Stimulated activated CD4-positive, alpha-beta T cell treated with anti-CD3 and anti-CD28 coated beads, Interleukin-12 subunit alpha, Interleukin-12 subunit beta, amount 100 ng/mL, for 24 hours (primary cell): ENCODE measurements at places on chromosomes 13 and 19.

GRCh38 chr13:108369412-108369811, 99.9 kb downstream of the TNFSF13B start:
- no peak for DNase-seq

- DNase-seq = no peak
These were observed 19.9 kb downstream of the ZSWIM9 start for GRCh38 chr19:48190288-48190884.

- peak; percentile 81 for DNase-seq
These were observed 10.0 kb downstream of the ARHGAP45 start for GRCh38 chr19:1076951-1077350.

DNA sequence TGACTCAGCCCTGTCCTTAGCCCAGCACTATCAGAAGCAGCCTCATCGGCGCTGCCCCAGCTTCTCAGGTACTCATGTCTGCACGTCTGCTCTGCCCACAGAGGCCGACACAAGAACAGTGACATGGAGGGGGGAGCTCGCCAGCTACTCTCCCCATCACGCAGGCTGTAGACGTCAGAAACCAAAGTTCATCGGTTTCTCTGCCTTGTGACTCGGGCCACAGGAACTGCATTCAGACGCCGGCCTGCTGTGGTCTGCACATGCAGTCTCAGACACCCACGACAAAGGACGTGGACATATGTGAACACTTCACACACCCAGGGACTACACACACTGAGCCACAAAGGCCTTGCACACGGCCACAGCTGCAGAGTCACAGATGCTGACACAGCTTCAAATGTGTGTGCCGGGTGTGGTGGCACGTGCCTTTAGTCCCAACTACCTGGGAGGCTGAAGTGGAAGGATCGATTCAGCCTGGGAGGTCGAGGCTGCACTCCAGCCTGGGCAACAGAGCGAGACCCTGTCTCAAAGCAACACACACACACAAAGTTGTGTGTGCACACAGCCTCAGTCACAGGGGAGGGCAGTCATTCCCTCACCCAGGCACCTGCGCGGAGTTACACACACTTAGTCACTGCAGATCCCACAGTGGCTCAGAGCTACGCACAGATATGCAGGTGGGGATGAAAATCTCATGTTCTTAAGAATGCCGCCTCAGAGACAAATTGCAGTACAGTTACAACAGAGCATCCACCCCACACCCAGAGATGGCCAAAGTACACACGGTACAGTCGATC, 4.9 kb upstream of the ZFP36 start:
- peak; percentile 58 for DNase-seq

- DNase-seq = no peak
These were observed 357.1 kb downstream of the DCT start for GRCh38 chr13:94122300-94122915.

GRCh38 chr19:52028780-52029123, 573 bp upstream of the ZNF614 start:
- DNase-seq = no peak

DNA sequence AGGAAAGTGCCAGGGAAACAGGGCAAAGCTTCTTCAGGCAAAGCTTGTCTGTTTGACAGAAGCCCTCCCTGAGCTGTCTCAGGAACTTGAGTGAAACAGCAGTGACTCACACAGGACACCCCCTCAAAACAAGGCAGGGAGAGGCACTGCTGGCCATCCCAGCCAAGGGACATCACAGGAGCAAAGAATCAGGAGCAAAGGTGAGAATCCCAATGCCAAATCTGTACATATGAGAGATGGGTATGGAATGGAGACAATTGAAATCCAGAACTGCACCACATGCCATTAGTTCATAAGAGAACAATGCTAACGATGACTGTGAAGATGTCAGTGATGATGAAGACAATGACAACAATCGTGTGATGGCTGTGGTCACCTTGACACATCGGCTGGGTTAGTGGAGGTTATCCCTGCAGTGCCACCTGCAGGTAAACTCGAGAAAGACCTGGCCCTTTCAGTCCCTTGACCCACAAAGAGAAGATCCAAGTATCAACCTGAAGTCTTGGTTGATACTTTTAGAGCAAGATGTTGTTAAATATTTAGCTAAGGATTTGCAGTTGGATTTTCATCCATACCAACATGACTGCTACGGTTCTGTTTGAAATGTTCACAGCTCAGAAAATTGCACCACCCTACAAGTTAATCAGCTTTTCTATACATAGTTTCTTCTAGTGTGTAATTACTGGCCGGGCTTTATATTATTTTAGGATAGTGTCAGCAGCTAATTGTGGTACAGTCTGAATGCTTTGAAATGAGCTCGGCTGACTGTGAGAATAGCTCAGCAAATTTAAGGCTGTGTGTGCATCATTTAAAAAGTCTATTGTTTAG, 42.0 kb upstream of the IPO5 start:
- DNase-seq = no peak

DNA sequence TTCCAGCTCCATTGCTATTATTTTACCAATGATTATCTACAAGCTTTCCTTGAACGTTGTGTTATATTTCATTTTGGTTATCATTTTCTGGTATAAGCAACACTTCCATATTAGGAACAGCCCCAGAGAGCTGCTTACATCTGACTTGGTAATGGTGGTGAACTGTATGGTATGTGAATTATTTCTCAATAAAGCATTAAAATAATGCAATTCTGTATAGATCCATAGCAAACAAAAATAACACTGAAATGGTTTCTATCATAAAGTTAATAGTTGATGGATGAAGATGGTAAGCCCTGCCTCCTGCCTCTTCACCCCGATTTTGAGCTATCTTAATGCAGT, 27.5 kb downstream of the GGACT start:
- no peak for DNase-seq

DNA sequence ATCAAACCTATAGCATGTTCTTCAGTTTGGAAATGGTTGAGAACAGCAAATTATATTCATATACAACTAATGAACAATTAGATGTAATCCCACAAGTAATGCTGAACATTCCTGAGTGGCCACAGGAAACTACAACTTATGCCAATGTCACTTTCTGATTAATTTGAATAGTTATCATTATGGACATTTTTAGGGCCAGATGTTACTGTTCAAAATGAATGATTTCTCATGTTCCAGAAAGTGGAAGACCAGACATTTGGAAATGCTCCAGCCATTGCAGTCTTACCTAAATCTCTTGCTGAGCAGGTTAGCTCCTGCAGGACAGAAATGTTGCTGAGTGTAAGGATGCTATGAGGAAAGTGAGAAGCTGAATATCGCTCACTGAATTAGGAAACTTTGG, 819.8 kb downstream of the PCDH9 start:
- DNase-seq = no peak

DNA sequence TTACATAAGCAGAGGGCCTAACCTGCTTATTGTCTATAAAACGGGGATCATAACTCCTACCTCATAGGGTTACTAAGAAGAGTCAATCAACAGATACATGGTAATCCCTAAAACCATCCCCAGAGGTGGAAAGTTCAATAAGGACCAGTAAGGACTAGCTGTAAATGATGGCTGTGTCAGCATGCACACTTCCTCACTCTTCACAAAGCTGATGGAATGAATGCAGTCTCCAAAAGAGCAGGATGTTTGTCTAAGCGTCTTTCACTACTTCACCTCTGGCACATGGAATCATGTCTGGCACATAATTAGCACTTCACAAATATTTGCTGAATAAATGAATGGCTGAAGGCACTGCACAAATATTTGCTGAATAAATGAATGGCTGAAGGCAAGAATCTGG, 134.2 kb downstream of the MIPEP start:
- DNase-seq = no peak

DNA sequence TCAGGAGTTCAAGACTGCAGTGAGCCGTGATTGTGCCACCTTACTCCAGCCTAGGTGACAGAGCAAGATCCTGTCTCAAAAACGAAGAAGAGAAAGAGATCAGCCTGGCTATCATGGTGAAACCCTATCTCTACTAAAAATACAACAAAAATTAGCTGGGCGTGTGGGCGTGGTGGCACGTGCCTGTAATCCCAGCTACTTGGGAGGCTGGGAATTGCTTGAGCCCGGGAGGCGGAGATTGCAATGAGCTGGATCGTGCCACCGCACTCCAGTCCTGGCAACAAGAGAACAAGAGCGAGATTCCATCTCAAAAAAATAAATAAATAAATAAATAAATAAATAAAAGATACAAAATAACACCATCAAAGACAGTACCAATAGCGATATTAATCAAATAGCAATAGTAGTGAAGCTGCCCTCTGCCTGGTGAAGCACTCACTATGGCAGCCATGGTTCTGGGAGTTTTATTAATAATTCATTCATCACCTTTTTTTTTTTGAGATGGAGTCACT, 53.9 kb downstream of the NFIC start:
- no peak for DNase-seq

GRCh38 chr13:22161871-22162270, 491.0 kb downstream of the FGF9 start:
- no peak for DNase-seq

GRCh38 chr13:82719987-82720386, 1162.3 kb downstream of the SLITRK1 start:
- DNase-seq = no peak

DNA sequence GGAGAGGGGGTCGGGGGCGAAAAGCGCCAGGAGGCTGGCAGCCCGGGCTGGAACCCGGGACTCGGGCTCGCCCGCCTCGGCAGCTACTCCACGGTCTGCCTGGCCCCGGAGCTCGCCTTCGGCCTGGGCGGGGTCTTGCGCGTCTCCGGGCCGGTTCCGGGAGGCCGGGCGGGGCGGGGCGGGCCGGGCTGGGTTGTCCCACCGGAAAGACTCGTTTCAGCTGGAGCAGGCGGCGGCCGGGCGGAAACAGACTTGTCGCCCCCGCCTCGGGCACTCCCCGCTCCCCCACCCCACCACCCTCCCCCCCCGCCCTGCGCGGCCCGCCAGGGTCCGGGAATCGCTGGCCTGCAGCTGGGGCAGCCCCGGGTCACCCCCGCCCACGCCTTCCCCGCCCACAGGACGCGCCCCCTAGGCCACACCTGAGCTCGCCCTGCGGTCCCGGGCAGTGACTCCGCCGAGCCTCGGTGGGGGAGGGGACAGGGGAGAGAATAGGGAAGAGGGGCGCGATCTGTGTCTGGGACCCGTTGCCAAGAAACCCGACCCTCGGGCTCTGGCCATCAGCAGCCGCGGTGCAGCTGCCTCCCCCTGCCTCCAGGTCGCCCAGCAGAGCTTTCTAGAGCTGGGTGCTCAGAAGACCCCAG, 109.4 kb downstream of the KCTD15 start:
- no peak for DNase-seq

GRCh38 chr19:12669270-12670158, 2.9 kb downstream of the WDR83 start:
- peak; percentile 59 for DNase-seq

- no peak for DNase-seq
These were observed 17.2 kb upstream of the DCUN1D2 start for GRCh38 chr13:113507505-113508345.

DNA sequence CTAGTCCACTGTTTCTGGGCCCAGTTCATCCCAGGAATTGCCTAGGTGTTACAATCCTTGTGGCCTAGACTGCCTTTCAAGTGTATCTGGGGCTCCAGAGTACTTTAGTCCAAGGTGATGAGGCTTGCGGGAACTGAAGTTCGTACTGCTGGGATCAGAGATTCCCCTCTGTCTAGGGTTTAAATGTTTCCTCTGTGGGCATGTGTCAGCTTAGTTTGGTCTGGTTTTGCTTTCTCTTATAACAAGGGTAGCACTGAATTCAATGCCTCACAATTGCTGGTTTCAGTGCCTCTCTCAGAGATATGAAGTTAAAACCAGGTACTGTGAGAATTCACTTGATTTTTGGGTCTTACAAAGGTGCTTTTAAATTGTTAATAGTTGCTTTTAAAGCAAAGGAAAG, 30.8 kb downstream of the RGCC start:
- no peak for DNase-seq

GRCh38 chr13:102772042-102772425, 1.6 kb downstream of the TEX30 start:
- no peak for DNase-seq

GRCh38 chr13:89751432-89751930, 1596.0 kb upstream of the MIR17HG start:
- no peak for DNase-seq

GRCh38 chr13:50069261-50069660, 54.0 kb downstream of the KCNRG start:
- DNase-seq = no peak

- DNase-seq = no peak
These were observed 5.5 kb downstream of the PIK3R2 start for GRCh38 chr19:18158467-18158866.

DNA sequence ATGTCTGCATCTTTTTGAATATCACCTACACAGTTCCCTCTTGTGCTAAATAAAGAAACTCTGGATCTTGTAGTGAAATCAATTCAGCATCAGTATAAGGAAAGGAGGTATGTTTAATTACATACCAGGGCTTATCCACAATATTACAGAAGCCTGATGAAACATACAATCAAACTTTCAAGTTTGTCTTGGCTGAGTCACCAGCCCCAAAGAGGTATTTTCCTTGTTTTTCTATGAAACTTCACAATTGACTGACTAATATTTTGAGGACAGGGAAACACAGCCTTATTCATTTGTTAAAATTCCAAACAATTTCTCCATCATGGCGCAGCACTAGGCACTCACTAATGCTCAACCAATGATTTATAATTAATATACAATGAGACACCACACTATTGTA, 952.4 kb downstream of the PCDH17 start:
- no peak for DNase-seq

DNA sequence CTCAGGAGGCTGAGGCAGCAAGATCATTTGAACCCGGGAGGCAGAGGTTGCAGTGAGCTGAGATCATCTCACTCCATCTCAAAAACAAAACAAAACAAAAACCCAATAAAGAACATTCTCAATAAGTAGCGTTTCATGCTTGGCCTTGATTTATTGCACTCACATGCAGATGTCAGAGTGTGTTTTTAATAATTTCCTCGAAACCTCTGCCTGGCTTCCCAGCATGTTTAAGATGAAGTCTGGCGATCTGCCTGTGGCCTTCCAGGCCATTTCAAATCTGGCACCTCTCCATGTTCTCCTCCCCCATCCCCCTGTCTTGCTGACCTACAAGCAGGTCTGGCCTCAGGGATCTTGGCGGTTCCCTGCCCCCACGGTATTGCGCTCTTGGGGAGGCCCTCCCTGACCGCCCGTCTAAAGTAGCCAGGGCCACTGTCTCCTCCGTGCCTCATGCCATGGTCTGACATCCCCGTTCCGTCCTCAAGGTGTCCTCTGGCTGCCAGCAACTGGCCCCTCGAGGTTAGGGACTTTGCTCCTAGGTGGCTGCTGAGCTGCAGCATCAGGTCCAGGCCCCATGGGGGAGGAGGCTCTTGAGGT, 1.6 kb downstream of the WDR88 start:
- DNase-seq = no peak

- DNase-seq = no peak
These were observed 6.1 kb downstream of the RPS9 start for GRCh38 chr19:54206831-54207177.

DNA sequence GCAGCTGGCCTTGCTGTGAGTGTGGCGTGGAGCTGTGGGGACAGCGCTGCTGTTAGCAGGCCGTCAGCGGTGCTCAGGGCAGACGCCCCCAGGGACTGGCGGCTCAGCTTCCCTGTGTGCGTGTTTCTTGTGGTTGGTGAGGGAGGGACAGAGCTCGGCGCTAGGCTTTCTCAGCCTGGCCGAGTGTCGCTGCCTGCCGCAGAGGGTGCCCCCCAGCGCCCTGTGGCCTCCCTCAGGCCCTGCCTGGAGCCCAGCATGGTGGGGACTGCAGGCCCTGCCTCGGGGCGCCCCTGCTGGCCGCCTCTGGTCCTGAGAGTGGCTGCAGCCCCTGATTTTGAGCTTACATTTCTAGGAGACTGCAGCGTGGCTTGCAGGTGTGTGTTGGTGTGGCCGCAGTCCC, 35.5 kb downstream of the DOT1L start:
- no peak for DNase-seq

- DNase-seq = no peak
These were observed 855 bp downstream of the LYL1 start for GRCh38 chr19:13101590-13102415.

- DNase-seq = no peak
These were observed 198.1 kb downstream of the OXGR1 start for GRCh38 chr13:96796091-96796633.
